ENCODE measurements at places on chromosomes 6 and 20. TPM values are rescaled to one million over a fixed set of nuclear protein-coding genes. Genes with fewer than 3 reads are reported as not detected.

C2 gene
- 13.3 TPM for polyA plus RNA-seq

DNA sequence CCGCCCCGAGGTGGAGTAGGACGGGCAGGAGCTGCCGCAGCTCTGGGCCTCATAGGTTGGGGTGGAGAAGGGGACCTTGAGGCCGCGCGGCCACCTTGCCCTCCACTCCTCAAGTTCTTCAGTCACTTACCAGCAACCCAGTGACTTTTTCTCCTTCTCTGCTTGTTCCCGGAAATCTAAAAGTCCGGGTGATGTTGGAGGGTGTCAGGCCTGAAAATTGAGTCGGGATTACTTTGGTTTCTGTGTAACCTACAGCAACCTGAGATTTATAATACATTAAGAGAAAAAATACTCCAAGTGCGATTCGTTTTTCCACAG lies 338 bp downstream of the RWDD1 start:
- DNase-seq = no peak
- no peaks in the 10 kb centered on the region for H3K27me3 ChIP-seq
- H3K4me3 ChIP-seq = peak overlapping the region; percentile 67
- H3K27ac ChIP-seq = peak overlapping the region; percentile 91

KHDC1L gene
- polyA plus RNA-seq = not detected

- no peak overlapping the region for H3K27ac ChIP-seq
- no peak for DNase-seq
- H3K4me1 ChIP-seq = peaks cover 23% of the 10 kb centered on the region
These were observed 85.2 kb downstream of the TCP11 start for GRCh38 chr6:35055891-35056290.

DNA sequence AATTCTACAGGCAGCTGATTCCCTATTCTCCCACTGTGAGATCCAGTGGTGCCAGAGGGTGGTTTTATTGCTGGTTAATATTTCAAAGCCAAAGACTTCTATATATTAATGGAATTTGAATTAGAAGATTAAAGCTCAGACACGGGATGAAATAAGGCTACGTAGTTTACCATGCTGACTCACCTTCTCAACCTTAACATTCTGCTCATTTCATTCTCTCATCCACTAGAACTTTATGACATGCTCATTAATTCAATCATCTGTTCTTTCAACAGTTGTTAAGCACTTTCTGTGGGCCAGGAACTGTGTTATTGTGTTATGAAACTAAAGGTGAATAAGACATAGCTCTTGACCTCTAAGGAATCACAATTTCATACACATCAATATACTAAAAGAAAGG lies 456.9 kb upstream of the MAP3K7 start:
- no peak overlapping the region for H3K27ac ChIP-seq
- H3K4me3 ChIP-seq = no peak overlapping the region
- no peaks in the 10 kb centered on the region for H3K4me1 ChIP-seq
- no peak for DNase-seq
- no peaks in the 10 kb centered on the region for H3K36me3 ChIP-seq
- no peaks in the 10 kb centered on the region for H3K27me3 ChIP-seq

DNA sequence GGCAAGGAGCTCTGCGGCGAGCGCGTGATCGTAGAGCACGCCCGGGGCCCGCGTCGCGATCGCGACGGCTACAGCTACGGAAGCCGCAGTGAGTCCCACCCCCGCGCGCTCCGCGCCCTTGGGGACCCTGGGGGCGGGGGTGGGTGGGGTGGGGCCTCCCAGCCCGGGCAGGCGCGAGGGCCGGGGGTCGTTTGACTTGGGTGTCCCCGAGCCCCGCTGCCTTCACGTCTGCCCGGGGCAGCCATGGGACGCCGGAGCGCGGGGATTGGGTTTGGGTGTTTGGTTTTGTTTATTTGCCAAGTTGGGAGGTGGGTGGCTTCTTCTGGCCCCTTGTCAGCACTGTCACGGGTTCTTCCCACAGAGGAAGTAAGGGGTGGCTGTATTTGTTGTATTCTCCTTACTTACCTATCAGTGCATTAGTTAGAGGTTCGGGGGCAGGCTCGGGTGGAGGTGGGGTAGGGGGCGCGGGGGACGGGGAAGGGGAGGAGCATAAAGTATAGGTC lies 777 bp downstream of the SRSF6 start:
- no peaks in the 10 kb centered on the region for H3K27me3 ChIP-seq
- no peak for DNase-seq
- H3K4me3 ChIP-seq = peak overlapping the region; percentile 86
- H3K36me3 ChIP-seq = no peaks in the 10 kb centered on the region

DNA sequence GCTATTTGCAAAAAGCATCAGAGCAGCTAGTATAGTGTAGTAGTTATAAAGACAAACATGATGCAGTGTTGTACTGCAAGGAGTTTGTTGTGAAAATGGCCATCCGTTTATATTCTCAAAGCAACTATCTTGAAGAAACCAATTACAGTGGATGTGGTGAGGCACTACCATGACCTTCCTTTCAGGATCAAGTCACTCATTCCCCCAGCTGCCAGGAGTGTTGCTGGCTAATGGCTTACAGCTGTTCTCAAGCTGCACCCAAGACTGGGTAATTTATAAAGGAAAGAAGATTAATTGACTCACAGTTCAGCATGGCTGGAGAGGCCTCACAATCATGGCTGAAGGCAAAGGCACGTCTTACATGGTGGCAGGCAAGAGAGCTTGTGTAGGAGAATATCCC lies 29.0 kb downstream of the ADGRF4 start:
- H3K4me3 ChIP-seq = no peak overlapping the region
- H3K4me1 ChIP-seq = no peaks in the 10 kb centered on the region
- no peaks in the 10 kb centered on the region for H3K27me3 ChIP-seq
- H3K27ac ChIP-seq = no peak overlapping the region
- no peaks in the 10 kb centered on the region for H3K36me3 ChIP-seq
- DNase-seq = no peak

All from adrenal gland (tissue), 19 donors.